Stimulated activated naive CD4-positive, alpha-beta T cell (primary cell): ENCODE measurements at places on chromosomes 1 and 21.

DNA sequence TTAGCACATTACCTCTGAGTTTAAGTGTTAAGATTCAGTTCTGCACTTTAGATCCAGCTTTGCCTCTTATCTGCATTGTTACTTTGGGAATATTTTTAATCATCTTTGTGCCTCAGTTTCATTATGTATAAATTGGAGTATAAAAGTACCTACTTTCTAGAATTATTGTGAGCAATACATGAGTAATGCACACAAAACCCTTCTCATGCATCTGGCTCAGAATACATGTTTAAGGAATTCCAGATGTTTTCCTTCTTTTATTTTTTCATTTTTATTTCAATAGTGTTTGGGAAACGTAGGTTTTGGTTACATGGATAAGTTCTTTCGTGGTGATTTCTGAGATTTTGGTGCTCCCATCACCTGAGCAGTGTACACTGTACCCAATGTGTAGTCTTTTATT lies 14.2 kb downstream of the C8A start:
- DNase-seq, result no peak

DNA sequence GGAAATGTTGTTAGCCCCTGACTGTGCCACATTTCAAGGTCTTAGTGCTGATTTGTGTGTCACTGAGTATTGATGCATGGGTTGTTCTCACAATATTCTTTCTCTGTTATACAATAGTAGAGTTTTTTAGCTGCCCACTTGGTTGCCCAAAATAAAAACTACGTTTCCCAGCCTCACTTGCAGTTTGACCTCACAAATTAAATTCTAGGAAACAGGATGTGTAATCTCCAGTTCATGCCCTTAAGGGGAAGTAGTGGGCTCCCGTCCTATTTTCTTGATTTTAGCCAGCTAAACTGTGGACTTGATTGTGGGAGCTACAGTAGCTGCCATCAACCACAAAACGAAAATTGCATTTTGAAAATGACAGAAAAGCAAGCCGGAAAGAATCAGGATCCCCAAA lies 27.3 kb upstream of the LAMC1 start:
- no peak for DNase-seq

GRCh38 chr1:172646653-172647052 lies 12.2 kb upstream of the FASLG start:
- no peak for DNase-seq

DNA sequence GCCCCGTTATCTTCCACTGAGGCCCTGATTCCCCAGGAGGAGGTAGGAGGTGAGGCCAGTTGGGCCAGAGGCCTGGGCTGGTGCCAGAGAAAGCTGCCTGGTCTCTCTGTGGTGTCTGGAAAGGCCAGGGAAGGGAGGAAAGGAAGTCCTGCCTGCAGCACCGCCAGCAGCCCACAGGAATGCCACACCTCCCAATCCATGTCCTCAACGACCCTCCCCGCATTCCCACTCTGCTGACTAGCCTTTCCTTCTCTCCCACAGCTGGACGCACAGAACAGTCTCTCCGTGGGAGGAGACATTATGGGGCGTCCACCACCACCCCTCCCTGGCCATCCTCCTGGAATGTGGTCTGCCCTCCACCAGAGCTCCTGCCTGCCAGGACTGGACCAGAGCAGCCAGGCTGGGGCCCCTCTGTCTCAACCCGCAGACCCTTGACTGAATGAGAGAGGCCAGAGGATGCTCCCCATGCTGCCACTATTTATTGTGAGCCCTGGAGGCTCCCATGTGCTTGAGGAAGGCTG lies 18.0 kb downstream of the CSF1 start:
- no peak for DNase-seq

DNA sequence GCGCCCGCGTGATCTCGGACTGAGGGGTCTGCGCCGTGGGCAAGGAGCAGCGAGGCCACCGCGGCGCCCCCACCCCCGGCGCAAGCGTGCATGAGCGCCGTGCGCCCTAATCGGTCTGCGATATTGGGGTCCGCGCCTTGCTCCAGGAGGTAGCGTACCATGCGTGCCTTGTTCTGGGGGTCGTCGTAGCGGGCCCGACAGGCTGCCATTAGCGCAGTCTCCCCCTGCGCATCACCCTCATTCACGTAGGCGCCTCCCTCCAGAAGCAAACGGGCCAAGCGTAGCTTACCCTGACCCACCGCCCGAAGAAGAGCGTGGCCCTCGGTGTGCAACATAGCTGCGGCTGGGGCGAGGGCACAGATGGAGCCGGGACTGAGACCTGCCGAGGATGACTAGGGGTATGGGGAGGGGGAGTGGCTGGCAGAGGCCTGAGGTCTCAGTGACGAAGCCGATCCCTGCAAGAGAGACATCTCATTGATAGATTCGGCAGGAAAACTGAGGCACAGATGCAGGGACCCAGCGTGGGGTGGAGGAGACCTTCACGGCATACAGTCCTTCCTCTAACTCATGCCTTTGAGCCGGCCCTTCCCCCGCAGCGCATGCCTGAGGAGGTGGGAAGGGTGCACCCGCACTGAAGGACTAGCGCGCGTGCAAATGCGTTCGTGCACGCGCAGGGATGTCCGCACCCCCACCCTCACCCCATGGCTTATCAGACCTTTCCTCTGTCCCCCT lies 2.8 kb downstream of the ANKRD34A start:
- DNase-seq, result peak; percentile 29

GRCh38 chr1:156195853-156196252 lies 1.9 kb downstream of the SLC25A44 start:
- DNase-seq, result no peak

- DNase-seq, result no peak
Observed at GRCh38 chr1:36590264-36590663, 107.6 kb upstream of the CSF3R start.

DNA sequence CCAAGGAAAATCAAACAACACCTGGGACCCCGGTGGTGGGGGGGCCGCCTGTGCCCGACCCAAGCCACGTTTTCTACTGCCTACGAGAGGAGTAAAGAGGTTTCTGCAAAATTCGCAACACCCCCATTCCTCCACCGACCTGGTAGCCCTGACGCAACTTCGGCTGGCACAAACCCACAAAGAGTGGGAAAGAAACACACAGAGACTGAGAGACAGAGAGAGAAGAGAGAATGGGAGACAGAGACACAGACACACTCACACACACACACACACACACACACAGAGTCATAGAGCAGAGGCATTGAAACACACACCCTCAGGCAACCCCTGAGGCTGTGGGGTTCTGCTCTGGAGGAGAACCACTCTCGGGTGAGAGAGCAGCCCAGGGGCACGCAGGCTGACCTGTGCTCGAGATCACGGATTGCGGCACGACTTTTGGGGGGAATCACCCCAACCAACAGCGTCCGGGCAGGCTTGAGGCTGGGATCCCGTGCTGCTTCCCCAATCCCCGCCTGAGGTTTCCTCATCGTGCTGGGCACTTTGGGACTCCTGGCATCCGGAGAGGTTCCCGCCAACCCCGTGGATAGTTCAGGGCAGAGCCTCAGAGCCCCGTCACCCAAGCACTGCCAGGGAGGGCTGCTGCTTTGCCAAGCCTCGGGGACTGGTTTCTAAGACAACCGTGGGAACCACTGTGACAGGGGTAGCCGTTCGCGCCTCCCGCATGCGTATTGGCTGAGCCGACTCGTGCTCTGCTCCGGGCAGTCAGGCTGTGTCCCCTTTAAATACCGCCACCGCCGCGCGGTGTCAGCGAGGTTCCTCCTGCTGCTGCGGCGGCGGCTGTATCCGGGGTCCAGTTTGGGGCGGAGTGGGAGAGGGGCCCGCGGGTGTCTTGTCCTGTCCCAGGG lies 682.4 kb upstream of the TPTE start:
- DNase-seq, result no peak

- DNase-seq, result no peak
Observed at GRCh38 chr1:226047495-226047894, 15.0 kb upstream of the H3-3A start.

DNA sequence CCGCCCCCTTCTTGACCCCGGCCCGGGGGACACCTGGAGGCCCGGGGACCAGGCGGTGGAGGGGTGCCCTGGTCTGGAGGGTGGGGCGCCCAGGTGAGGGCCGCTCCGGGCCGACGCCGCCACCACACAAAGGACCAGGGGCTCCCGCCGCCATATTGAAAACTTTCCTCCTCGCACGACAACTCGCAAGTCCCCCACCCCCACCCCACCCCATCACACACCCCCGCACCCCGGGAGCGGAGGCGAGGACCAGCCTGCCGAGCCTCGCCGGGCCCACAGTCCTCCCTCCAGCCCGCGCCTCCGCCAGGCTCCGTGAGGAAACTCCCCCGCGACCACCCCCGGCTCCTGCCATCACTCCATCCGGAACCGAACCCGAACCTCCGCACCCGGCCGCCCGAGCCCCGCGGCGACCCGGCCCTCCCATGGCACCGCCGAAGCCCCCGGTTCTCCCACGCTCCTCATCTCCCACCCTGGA lies 733 bp downstream of the KDM5B start:
- peak; percentile 61 for DNase-seq

DNA sequence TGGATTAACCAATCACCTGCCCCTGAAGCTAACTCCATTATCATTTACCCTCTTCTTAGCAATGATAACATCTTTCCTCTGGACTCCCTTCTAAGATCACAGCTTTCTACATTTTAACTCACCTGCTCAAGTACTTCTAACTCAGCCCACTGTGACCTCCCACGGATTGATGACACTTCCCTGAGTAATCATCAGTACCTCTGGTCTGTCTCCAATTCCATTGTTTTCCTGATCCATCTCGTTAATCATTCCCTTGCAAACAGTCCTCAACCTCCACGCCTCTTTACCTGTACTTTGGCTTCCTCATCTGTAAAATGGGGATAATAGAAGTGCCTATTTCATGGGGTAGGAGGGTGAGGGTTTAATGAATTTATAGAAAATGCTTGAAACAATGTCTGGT lies 195.3 kb upstream of the APP start:
- DNase-seq, result no peak

DNA sequence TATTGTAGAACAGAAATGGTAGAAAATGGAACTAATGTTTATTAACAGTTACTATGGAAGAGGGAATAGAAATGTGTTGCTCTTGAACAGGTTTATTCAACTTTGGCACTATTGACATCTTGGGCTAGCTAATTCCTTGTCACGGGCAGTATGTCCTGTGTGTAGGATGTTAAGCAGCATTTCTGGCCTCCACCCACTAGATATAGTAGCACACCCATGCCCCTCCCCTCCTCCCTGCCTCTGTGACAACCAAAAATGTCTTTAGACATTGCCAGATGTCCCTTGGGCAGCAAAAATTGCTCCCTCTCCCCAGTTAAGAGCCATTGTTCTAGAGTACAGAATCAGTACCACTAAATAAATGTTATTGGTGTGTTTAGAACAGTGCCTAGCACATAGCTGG lies 91.4 kb upstream of the TPTE start:
- no peak for DNase-seq

DNA sequence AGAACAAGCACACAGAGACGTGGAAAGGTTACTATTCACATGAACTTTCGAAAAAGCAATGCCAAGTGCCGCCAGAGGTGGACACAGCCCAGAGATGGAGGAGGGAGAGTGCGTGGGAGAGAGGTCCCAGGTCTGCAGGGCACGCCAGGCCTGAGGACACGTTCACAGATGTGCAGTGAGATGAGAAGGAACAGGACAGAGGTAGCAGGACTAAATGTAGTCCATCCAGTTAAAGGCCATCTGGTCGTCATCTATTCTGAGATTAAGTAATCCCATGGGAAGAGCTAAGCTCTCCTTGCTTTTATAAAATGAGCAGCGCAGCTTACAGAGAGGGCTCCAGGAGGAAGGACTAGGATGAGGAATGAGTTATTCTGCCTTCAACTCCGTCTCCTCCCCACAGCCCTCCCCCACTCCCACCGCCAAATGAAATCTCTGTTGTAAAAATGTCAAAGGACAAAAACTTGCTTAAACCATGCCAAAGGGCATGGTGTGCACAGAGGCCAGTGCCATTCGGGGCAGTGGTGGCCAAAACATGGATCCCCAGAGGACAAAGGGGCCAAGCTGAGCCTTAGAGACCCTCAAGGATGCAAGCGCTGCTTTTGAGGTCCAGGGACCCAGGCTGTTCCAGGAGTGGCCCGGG lies 85.4 kb upstream of the SLC25A33 start:
- DNase-seq, result no peak

GRCh38 chr1:12285496-12286143 lies 55.8 kb downstream of the VPS13D start:
- DNase-seq, result no peak
